ENCODE measurements at places on chromosomes 16 and 17.

GRCh38 chr16:68408428-68408827, 39.9 kb downstream of the SMPD3 start:
- no peak for DNase-seq

DNA sequence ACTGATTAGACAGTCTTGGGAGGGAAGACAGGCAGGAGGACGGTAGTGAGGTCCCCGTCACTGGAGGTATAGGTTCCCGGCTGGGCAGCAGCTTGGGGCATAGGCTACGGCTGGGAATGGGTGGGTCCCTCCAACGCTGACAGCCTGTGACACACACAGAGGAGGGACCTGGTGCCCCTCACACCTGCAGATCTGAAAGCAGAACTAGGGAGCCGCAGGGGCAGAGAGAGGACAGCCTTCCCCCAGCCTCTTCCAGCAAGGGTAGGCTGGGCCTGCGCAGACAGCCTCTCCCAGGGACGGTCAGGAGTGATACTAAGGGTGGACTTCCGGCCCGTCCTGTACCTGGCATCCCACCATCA, 2.0 kb downstream of the P2RX1 start:
- no peak for DNase-seq

GRCh38 chr16:67942510-67943255, 1.2 kb downstream of the LCAT start:
- DNase-seq, result no peak

- no peak for DNase-seq
These were observed 151.6 kb downstream of the SOCS1 start for GRCh38 chr16:11104168-11105037.
